ENCODE measurements at places on chromosomes 2 and 18.
A peak's percentile ranks its signal among the peaks of the same experiment; 100 is the strongest.

GRCh38 chr2:182667315-182667695, 48.8 kb upstream of the DNAJC10 start:
- no peak for ATAC-seq

DNA sequence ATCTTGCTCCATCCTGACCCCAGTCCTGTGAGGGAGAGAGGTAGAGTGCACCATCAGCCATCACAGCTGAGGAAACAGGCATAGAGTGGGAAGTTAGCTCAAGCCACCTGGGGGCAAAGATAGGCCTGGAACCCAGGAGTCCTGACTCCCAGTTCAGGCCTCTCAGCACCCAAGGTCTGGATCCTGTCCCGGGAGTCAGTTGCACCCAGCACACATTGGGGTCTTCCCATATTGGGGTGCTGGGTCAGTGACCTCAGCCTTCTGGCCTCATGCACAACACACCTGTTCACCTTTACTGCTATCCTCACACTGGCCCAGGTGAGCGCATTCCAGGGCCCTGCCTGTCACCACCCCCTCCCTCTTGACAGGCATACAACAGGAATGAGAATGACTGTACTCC, 24.7 kb downstream of the ST8SIA5 start:
- no peak for ATAC-seq

DNA sequence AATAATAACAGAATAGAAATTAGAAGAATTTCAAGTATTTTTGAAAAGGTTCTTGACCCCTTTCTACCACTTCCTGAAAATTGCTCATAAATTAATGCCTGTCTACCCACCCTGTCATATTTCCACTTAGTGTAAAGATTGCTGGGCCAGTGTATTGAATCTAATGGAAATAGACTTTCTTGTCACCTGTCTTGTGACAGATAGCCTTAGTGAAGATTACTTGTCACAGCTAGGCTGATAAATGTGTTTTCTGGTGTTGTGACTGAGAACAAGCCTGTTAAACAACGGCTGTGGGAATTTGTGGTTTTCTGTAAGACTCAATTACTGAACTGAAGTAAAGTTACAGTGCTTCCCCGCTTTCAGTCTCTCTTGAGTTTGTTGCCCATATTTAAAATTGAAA, 37.0 kb downstream of the PIK3C3 start:
- peak; percentile 98 for ATAC-seq

- no peak for ATAC-seq
Observed at GRCh38 chr18:36446059-36446458, 148.5 kb downstream of the FHOD3 start.

DNA sequence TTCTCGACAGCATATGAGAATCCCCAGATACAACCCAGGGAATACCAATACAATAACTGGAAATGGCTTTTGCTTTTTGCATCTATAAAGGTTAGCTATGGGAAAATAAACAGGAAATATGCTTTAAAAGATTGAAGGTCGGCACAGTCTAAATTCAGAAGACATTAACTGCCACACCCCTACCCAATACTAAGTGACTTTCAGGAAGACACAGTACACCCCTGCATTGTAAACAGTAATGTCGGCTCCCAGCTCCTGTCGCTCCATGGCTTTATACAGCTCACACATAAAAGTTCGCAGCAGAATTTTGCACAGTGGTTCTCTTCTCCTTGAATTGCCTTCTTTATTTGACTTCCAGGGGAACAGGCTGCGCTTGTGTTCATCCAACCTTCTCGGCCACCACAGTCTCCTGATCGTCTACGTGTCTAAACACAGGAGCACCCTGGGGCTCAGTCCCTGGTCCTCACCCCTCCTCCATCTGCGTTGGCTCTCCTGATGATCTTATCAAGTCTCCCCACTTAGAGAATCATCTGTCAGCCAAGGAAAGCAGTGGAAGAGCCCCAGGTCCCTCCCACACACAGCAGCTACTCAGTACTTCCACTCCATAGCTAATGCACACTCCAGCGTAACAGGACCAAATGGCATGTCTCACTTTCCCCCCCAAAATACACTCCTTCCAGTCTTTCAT, 22.7 kb downstream of the CYB5A start:
- no peak for ATAC-seq
